H1 (cell line): ENCODE measurements at places on chromosomes 5 and 9.
A peak's percentile ranks its signal among the peaks of the same experiment; 100 is the strongest.

DNA sequence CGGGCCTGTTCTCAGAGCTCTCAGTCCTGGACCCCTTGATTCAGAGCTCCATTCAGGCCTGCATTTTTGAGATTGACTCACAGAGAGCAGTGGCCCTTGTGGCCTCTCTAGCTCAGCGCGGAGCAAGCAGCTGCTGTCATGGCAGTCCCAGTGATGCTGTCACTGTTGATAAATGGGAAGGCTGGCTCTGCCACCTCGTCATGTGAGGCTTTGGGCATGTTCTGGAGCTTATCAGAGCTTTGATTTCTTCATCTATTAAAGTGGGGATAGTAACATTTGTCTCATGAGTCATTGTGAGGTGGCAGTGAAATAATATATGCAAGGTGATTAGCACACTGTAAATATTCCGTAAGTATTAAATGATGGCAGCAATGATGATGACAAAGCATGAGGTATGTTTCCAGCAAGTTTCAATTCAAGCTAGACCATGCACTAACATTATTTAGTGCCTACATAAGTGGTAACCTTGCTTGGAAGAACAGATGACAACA, 126.4 kb upstream of the CXCL14 start:
- no peak for DNase-seq

- no peak for DNase-seq
Observed at GRCh38 chr5:58545912-58546311, 37.0 kb upstream of the RAB3C start.

DNA sequence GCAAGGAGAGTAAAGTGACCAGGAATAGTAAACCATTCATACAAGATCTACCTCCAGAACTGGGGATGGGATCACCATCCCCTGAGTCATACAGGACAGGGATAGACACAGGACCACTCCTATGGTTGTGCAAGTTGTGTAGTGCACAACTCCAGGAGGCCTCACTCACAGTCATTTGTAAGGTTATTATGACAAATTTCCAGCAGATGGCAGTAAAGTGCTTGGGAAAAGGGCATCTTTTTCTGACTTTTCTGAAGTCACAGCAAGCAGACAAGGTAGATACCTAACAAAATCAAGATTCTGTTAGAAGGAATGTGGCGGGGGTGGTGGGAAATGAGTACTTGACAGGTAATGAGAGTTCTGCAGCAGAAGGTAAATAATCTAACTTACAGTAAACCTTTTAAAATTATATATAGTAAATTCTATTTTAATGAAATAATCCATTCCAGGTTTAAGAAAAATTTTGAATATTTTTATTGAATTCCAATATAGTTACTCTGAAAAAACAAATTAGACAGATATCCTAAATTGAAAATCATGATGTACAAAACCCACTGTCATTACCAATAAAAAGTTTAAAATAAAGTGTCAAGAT, 16.7 kb upstream of the KIF27 start:
- DNase-seq = peak; percentile 47

- DNase-seq = peak; percentile 38
Observed at GRCh38 chr9:126116351-126117157, 210.1 kb upstream of the MVB12B start.

DNA sequence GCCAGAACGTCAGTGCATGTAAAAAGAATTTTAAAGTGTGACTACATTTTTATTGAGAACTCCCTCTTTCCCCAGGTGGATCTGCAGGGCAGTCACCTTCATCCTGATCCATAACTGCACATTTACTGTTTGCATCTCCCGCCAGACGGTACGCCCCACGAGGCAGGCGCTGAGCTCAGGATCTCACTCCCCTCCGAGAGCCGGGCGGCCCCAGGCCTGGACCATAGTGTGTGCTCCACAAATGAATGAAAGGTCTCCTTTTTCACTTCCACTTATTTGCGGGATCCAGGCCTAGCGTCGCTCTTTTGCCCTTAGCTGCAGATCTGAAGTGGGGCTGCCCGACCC, 378 bp downstream of the DROSHA start:
- no peak for DNase-seq

DNA sequence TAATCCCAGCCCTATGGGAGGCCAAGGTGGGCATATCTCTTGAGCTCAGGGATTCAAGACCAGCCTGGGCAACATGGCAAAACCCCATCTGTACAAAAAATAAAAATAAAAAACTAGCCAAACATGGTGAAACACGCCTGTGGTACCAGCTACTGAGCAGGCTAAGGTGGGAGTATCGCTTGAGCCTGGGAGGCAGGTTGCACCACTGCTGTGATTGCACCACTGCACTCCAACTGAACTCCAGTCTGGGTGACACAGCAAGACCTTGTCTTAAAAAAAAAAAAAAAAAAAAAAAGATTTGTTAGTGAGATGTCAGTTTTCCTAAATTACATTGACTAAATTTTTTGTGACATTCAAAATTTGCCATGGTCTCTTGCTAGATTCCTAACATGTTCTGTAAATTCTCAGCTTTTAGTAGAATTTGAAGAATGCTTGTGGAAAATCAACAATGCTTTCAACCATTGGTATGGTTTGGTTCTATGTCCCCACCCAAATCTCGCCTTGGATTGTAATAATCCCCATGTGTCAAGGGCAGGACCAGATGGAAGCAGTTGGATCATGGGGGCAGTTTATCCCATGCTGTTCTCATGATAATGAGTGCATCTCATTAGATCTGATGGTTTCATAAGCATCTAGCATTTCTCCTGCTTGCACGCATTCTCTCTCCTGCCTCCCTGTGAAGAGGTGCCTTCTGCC, 236.1 kb downstream of the ARRDC3 start:
- DNase-seq = no peak

GRCh38 chr5:154588091-154588774, 110.2 kb upstream of the HAND1 start:
- DNase-seq = no peak

- DNase-seq = no peak
Observed at GRCh38 chr5:61100437-61100836, 61.8 kb downstream of the SMIM15 start.

- no peak for DNase-seq
Observed at GRCh38 chr9:95721061-95721531, 154.4 kb upstream of the ERCC6L2 start.

- no peak for DNase-seq
Observed at GRCh38 chr5:79990205-79990597, 861 bp downstream of the MTX3 start.

GRCh38 chr5:160333721-160334120, 21.4 kb upstream of the CCNJL start:
- DNase-seq = no peak

DNA sequence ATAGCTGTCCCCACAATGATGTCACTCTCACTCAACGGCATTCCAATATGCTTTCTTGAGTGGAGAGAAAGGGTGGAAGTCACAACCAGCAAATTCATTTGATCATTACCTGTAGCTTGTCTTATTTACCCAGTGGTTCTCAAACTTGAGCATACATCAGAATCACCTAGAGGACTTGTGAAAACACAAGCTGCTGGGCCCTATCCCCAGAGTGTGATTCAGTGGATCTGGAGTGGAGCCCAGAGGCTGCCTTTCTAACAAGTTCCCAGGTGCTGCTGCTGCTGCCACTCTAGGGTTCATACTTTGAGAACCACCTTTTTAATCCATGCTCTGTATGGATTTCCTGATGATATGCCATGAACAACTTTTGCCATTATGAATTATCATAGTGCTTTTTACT, 94.7 kb downstream of the KLHL3 start:
- no peak for DNase-seq

- DNase-seq = peak; percentile 81
Observed at GRCh38 chr5:80569961-80570786, at the start of gene ANKRD34B. Gene ANKRD34B, minus strand, starts transcription at chr5:80570280. Its CDS starts 10,261 bp downstream, at chr5:80560019.

GRCh38 chr5:16934677-16935153, 1.4 kb downstream of the MYO10 start:
- no peak for DNase-seq

DNA sequence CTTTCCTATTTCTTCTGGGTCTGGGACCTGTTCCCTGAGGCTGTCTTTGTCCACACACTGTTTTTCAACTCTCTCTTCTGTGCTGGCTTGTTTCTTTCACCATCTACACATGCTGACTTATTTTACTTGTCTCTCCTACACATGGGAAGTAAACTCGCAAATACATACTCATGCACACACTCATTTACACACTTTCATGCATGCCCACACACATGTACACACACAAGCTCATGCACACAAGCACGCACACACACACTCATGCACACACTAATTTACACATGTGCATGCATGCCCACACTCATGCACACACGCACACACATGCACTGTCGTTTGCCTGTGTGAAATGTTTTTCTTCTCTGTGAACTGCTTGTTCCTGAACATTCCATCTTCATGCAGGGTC, 169.0 kb downstream of the IRX2 start:
- DNase-seq = no peak

DNA sequence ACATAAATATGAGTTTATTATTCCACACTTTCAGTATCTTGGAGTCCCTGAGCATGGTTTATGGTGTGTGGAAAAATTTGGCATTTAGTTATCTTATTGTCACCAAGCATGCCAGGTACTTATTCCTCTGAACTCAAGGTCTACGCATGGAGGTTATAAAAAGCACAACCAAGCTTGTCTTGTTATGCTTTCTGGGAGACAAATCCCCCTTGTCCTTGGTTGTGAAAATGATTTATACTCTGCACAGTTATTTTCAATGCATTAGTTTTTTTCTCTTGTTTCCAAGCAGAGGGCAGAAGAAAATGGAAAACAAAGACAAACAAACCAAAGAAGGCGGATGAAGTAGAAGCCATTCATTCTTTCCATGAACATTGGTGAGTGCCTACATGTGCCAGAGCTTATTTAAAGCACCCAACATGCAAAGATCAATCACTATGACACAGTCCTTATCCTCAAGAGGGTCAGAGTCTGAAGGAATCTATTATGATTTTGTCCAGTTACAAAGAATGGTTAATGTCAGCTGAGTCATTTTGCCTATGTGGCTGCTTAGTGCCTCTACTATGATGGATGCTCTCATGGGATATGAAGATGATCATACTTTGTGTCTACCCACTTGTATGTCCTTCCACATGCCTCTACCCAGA, 323.1 kb downstream of the TENT4A start:
- no peak for DNase-seq

DNA sequence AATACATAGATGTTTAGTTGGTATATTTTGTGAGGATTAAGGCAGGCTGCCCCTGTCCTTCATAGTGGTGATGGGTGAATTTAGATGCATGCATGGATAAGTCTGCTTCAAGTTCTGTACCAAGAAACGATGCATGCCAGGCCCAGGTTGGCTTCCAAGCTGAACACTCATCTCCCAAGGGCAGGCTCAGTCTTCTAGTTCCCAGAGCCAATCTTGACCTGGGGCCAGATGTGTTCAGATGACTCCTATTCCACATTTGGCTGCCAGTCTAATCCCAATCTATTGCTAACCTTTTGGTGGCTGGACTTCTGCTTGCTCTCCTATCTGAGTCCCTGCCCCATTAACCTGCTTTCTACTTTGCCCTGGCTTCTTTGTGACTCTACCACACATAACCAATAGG, 18.5 kb upstream of the SNAPC3 start:
- DNase-seq = no peak

GRCh38 chr9:32431940-32432555, 47.6 kb downstream of the ACO1 start:
- peak; percentile 52 for DNase-seq

DNA sequence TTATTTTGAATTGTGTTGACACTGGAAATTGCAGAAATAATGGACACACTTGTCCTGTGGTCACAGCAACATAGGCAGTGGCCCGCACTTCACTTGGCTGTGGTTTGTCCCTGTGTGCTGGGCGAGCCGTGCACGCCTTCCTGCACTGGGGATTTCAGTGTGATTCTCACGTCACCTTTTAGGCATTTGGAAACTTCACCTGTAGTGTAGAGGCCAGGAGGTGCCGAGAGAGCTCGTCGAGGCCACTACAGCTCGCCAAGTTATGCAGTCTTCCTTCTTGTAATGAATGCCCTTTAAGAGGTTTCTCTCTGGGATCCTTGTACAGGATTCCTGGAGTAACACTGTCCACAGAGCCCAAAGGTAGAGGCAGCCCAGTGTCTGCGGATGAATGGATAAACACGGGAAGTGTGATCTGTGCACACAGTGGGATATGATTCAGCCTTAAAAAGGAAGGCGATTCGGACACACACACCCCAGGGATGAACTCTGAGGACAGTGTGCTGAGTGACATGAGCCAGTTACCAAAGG, 14.7 kb downstream of the TRAF2 start:
- no peak for DNase-seq
